Hematopoietic multipotent progenitor cell (in vitro differentiated cells): ENCODE measurements at places on chromosomes 7 and 10.

- no peak for DNase-seq
Measured at GRCh38 chr10:48411510-48411909, 105.0 kb downstream of the MAPK8 start.

- no peak for DNase-seq
Measured at GRCh38 chr7:138388673-138389491, 71.2 kb upstream of the TRIM24 start.

DNA sequence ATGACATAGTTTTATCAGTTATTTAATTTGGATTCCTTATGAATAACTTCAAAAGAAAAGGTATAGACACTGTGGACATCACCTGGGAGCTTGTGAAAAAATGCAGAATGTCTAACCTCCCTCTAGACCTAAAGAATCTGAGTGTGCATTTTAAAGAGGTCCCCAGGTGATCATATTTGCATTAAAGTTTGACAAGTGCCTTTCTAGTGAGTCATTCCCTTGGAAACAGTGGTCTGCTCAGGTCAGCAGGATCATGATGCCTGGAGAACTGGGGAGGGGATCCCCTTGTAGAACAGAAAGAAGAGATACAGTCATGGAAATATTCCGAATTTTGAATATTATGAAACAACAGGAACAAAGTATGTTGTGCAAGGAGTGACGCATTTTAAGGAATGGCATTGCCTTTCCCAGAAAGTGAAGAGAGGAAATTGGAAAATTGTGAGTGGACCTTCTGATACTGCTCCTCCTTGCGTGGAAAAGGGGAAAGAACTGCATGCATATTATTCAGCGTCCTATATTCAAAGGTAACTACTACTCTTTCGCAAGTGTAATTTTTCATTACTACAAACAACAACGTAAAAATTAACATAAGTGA, 4.6 kb downstream of the STEAP2 start:
- no peak for DNase-seq

GRCh38 chr10:73019100-73019499, 64.5 kb upstream of the PLA2G12B start:
- no peak for DNase-seq

DNA sequence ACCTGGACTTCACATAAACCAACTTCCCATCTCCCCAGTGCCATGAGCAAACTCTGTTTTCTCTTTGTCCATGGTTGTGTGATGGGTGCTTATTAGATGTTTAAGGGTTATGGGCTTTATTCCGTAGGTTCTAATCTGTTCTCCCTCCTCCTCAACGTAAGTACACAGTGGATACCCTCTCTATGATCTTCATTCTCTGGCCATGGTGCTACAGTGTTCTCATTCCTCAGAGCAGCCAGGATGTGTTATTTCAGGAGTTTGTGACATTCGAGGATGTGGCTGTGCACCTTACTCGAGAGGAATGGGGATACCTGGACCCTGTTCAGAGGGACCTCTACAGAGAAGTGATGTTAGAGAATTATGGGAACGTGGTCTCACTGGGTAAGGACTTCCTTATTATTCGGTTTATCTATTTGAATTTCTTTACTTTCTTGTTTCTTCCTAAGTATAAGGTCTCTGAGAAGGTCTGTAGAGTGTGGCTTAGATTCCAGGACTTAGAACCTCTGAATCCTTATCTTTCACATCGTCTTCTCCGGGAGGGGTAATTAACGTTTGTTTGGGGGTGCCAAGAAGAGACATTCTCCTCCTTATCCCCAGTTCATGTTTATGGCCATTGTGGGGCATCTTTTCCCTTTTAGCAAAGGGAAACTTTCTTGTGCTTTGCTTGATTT, 3.8 kb downstream of the ZNF655 start:
- no peak for DNase-seq

- no peak for DNase-seq
Measured at GRCh38 chr10:102727037-102727818, 12.8 kb downstream of the SFXN2 start.

- no peak for DNase-seq
Measured at GRCh38 chr10:526651-527312, 162.7 kb downstream of the DIP2C start.

DNA sequence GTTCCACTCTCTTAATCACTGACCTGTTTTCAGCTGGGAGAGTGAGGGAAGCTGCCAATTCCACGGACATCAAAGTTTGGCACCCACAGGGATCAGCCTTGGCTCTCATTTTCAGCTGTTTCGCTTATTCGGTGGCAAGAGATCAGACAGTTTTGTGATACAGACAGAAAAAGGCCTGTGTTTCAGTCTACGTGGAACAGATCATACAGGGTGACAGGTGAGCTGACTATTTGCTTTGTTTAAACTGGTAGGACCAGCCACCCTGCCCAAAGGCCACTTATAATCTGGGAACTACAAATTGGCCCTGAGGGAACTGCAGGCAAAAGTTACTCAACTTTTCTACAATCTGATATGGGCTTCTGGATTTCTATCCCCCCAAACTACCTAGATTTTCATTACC, 128.6 kb downstream of the ZNF467 start:
- no peak for DNase-seq

DNA sequence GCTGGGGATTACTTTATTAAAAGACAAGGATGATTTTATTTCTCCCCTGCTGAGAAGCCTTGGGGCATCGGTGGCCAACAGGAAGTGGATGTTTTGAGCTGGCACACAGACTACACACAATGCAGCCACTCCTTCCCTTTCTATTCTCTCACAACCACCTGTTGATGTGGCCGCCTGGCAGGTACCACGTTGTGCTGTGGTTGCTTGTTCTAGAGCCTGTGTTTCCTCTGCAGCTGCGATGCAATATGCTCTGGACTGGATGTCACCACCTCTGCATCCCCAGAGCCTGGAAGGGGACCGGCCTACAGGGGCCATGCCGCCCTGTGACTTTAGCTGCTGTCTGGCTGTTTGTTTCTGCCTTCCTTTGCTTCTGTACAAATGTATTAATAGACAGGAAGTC, 195.7 kb upstream of the CELF2 start:
- no peak for DNase-seq

DNA sequence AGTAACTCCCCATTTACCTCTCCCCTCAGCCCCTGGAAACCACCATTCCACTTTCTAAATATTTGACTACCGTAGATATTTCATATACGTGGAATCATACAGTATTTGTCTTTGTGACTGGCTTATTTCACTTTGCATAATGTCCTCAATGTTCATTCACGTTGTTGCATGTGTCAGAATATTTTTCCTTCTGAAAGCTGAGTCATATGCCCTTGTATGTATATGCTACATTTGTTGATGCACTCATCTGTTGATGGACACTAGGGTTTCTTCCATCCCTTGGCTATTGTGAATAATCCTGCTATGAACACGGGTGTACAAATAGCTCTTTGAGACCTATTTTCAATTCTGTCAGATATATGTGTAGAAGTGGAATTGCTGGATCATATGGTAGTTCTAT, 25.8 kb upstream of the TSPAN13 start:
- no peak for DNase-seq

- peak; percentile 79 for DNase-seq
Measured at GRCh38 chr7:127447326-127447945, 54.9 kb upstream of the ZNF800 start.

- no peak for DNase-seq
Measured at GRCh38 chr10:101832325-101832771, 11.3 kb downstream of the KCNIP2 start.

DNA sequence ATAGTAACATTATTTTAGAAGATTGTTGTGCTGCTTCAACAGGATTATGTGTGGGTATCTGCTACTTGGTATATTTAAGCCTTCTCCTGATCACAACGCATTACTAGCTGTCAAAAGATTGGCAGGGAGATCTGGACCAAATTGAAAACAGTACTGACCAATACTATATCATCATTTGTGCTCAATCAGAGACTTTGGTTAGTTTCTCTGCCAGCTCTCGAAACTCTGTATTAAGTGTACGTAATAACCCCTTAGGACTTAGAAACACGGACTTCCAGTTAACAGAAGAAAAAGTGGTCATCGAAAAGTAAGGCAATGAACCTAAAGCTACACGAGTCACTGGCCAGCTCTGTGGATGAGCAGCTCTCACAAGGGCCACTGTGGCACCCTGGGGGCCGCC, 146.0 kb downstream of the EVX1 start:
- DNase-seq: no peak

- DNase-seq: no peak
Measured at GRCh38 chr7:99621271-99621670, 4.5 kb downstream of the ZSCAN25 start.

GRCh38 chr10:128268015-128268722, 141.9 kb upstream of the MKI67 start:
- DNase-seq: peak; percentile 50

- DNase-seq: no peak
Measured at GRCh38 chr10:210297-210696, 75.0 kb downstream of the ZMYND11 start.

DNA sequence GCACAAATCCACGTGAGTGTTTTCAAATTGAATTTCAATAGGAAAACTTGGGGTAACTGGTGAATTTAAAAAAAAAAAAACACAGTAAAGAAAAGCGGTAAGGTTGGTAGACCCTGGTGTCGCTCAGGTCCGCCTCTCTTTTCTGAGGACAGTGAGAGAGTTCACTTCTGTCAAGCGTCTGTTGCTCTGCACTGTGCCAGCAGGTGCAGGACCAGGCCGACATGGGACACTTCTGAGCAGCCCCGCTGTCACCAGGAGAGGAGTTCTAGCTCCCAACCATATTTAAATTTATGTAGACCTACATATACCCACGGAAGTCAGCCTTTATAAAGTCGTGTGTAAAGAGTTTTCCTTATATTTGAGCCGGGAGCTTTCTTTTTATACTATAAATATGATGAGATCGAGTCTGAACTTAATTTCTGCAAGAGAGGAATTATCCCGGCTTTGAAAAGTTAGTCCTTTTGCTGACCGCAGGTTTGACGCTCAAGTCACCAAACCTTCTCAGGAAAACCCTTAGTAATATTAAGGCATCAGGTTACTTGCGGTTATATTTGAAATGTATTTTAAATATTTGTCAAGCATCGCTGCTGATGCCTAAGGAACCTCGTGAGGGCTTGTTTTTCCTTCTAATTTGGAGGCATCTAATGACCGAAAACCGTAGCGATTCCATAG, 531 bp downstream of the IKZF1 start:
- peak; percentile 64 for DNase-seq

DNA sequence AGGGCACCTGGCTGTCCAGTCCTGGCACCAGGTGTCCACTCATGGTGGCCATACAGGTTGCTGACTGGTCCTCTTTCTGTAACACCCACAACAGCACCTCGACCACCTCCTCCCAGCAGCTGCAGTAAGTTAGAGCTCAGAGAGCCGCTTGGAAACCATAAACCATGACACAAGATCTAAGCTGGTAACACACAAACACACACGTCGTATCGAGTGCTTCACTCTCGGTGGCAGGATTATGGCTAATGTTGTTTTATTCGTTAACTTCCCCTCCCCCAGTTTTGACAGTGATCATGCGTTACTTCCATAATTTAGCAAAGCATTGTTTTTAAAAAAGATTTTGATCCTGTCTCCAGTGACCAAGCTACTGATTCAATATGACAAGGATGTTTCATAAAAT, 59.7 kb downstream of the CAMK2B start:
- no peak for DNase-seq

DNA sequence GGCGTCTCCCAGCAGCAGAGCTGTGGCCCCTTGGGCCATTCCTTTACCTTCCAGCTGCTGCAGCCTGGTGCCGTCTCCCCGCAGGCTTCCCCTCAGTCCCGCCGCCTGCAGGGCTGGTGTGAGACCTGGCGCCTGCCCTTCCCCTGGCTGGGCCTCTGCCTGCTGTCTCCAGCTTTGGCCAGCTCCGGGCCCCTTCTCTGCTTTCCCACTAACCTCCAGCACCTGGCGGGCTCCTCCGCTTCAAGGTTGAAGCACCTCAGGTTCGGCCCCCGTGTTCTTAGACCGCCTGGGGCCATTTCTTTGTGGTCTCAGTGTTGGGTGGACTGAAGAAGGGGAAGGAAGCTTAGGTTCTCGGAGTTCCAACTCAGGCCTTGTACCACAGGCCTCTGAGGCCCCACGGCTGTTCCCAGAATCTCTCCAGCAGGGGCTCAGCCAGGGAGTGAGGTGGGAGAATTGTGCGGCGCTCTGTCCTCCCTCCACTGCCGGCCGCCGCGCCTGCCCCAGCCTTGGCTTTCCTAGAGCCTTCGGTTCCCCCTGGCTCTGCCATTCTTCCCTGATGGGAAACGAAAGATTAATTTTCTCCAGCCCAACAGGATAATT, 30.3 kb downstream of the GBX1 start:
- no peak for DNase-seq

DNA sequence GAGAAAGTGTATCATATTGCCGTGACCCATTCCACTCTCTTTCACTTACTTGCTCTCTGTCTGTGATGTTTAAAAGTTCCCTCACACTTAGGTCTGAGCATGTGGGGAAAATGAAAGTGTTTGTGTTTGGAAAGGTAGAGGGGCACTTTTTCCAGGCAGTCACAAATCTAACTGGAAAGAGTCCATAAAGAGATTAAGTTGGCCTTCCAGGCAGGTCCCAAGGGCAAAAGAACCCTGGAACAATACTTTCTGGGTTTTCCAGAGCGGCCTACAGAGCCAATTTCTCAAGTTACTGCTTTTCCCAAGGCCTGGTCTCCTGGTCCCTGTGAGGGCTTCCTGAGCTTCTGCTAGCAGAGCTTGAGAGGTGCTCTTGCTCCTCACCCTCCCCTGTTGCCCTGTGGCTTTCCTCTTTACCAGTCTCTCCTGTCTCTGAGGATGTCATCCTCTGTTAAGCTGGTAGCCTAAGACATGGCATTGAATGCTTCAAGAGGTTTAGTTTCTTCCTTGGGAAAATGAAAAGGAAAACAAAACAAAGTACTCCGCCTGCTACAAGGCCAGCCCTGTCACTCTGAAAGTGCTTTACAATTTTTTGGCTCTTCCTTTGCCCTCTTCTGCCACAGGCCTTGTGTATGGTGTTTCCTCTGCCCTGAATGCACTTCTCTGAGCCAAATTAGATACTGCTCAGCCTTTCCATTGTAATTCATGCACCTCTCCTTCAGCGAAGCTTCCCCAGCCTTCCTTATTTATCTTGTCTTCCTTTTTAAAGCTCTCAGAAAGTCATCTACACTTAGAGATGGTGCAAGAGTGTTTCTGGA, 20.1 kb downstream of the TES start:
- DNase-seq: no peak

GRCh38 chr10:119302172-119302571, 94.8 kb downstream of the GRK5 start:
- DNase-seq: no peak

GRCh38 chr10:44990965-44991364, 9.8 kb upstream of the ZNF22 start:
- DNase-seq: no peak

DNA sequence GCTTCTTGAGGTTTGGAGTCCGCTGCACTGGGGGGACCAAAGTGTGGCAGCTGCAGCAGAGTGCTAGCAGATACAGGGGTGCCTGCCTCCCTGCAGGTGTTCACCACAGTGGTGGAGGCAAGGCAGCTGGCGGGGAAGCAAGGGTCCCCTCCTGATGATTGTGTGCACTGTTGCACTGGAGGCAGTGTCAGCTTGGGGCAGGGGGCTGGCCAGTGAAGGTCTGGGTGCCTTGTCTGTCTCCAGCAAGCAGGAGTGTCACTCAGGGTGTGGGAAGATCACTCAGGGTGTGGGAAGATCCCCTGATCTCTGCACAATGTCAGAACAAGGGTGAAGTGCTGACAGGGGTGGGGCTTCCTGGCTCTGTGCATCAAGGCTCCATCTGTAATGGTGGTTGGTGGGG, 36.3 kb upstream of the PPP1R3A start:
- no peak for DNase-seq
